ENCODE measurements at places on chromosomes 6 and 20.

GRCh38 chr6:130167655-130168054, 55.1 kb downstream of the SAMD3 start:
- DNase-seq = no peak

- no peak for DNase-seq
Observed at GRCh38 chr6:79010422-79010821, 67.6 kb downstream of the PHIP start.

GRCh38 chr6:53811746-53812145, 16.9 kb downstream of the LRRC1 start:
- no peak for DNase-seq

GRCh38 chr20:51481341-51481914, 61.1 kb downstream of the NFATC2 start:
- peak; percentile 60 for DNase-seq

DNA sequence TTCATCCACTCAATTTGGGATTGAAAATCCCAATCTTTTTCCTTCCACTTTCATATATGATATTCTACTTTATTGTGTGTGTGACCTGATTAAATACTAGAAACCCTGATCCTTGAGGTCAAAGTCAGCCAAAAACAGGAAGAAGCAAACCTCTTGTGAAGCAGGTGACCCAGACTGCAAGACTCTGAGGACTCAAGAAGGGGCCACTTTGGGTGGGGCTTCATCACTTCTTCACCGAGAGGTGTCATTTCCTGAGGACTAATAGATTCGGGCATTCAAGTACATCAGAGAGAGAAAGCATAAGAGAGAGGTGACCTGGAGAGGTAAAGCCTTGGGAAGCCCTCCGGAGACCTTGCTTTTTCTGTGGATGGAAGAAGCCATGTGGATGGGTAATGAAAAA, 129.0 kb downstream of the CFAP61 start:
- DNase-seq = no peak

DNA sequence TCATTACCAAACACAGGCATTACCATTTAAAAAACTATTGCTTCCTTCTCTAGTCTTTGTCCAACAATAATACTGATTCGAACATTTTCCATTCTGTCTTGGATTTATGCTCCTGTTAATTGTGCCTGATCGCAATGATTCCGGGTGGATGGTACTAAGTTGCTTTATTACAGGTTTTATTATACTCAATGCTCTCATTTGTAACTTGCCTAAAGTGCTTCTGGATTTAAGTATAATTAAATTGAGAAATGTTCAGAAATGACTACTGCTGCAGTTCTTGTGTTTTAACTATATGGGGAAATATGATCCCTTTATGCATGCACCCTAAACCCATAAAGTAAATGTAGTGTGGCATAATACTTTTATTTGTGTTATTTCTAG, 7.2 kb downstream of the TFAP2A start:
- no peak for DNase-seq

DNA sequence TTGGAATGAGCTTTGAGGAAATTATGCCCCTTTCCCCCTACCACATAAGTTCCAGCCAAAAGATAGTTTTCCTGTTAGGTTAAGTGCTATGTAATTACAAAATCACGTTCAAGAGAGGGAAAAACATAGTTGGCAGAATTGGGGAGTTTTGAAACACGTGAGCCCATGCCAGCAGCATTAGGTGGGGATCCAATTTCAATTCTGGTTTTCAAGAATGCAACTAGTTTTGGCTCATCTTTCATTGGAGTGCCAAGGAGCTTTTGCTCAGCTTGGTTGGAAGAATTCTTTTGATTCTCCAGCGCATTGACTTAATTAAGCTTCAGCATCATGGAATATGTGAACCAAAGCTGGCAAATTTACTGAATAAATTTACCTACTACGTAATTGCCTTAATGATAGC, 95.9 kb downstream of the SAMD5 start:
- DNase-seq = no peak

DNA sequence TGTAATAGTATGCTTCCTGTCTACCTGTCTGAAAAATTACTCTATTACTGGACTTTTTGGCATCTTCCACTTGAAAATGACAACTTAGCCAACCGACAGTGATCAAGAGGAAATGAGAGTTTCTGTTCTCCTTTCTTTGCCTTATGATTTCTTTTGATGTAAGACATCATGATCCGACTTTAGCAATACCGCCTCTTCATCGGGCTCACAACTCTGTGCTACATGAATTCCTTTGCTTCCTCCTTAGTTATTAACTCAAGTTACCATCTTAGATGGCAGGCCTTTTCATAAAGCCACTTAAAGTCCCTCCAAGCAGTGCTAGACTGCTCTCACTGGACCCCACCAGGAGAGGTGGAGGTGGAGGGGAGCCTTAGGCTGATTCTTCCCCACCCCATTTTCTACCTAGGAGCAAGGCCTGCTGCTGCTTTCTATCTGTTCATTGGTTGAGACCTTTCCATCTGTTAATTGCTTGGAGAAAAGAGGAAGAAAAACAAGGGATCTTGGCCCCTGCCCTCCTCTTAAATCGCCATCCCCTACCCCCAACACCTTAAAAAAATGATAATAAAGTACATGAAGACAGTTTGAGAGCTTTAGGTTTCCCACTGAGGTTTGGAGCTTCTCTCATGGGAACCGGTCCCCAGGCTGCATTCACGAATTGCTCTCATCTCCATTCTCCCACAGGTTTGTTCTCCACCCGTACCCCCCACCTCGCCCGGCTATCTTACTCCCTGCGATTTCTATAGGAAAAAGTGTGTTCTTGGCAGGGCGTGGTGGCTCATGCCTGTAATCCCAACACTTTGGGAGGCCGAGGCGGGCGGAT, 21.6 kb upstream of the MCM3 start:
- peak; percentile 38 for DNase-seq

- DNase-seq = no peak
Observed at GRCh38 chr6:2913621-2914317, 10.7 kb upstream of the SERPINB9 start.

DNA sequence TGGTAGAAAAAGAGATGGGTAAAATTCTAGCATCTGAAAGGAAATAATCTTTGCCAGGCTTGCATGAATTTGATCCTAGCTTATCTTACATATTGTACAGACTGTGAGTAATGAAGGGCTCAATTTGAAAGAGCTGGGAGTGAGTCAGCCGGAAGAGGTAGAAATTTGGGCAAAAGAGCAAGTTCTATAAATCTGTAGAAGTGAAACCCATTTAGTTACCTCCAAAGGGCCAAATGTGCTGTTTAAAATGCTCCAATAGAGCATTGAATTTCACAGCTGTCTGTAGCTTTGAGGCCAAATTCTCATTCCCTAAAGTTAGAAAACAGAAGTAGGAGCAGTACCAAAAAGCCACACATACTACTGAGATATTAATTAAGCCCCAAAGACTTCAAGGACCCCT, 466.1 kb downstream of the BTBD3 start:
- DNase-seq = no peak

DNA sequence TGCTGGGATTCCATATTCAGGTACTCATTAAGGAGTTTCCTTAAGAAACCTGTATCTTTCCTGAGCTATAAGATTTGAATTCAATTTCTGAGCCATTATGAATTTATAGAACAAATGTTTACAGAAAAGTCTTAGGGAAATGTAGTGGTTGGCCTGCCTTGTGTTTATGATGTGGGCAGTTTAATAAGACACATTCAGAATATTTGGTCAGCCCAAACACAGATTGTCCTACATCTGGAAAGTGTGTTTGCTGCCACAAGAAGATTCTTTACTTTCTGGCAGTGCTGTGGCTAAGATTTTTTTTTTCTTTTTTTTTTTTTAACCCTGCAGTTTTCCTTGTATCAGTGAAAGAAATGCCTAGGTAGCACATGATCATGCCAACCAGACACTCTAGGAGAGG, 15.2 kb downstream of the TBX18 start:
- DNase-seq = no peak

- no peak for DNase-seq
Observed at GRCh38 chr20:38894091-38894847, 31.9 kb upstream of the FAM83D start.

- DNase-seq = no peak
Observed at GRCh38 chr20:4608861-4609260, 112.8 kb upstream of the PRND start.

GRCh38 chr6:147903321-147903720, 394.8 kb downstream of the SAMD5 start:
- no peak for DNase-seq

GRCh38 chr6:123434186-123434585, 202.6 kb downstream of the TRDN start:
- no peak for DNase-seq

- no peak for DNase-seq
Observed at GRCh38 chr6:21781128-21781527, 187.6 kb downstream of the SOX4 start.

- no peak for DNase-seq
Observed at GRCh38 chr6:11008821-11009220, 35.3 kb downstream of the ELOVL2 start.

GRCh38 chr20:41318271-41318649, 729 bp upstream of the ZHX3 start:
- DNase-seq = no peak

DNA sequence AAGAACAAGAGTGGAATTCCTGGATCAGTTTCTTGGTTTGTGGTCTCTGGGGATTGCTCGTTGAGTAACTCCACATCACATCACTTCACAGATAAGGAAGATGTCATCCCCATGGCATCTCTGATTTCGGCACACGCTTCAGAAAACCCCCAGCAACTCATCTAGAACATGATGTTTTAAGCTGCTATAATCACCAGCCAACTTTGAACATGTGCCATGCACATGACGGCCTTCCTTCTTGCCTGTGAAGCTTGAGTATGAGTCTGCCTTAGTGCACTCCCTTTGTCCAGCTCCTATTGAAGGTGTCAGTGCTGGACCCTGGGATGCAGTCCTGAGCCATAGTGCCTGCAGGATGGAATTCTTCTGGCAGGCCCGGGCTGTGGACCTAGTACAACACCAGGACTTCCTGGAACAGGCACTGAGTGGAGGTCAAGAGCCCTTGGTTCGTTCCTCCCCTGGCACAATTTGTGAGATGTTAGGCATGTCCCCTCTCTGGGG, 231.5 kb upstream of the SUPT3H start:
- no peak for DNase-seq

DNA sequence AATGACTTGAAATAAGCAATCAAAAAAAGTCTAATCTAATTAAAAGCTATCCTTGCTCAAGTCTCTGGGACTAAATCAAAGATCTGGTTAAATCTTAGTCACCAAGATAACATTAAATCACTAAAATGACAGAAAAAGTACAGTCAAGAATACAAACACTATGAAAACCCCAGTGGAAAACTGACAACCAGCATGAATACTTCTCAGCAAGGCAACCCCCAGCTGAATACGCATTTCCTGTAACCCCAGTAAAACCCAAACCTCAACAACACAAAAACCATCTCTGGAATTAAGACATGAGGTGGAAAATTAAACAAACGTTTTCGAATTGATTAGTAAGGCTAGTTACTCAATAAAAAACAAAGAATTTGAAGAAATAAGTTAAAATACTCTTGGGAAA, 23.7 kb upstream of the ZC3H12D start:
- peak; percentile 56 for DNase-seq

GRCh38 chr6:105873799-105874198, 212.3 kb upstream of the PRDM1 start:
- DNase-seq = no peak

- DNase-seq = no peak
Observed at GRCh38 chr6:165861226-165861625, 198.2 kb upstream of the PDE10A start.

- no peak for DNase-seq
Observed at GRCh38 chr6:142702501-142703460, 242.2 kb downstream of the HIVEP2 start.

DNA sequence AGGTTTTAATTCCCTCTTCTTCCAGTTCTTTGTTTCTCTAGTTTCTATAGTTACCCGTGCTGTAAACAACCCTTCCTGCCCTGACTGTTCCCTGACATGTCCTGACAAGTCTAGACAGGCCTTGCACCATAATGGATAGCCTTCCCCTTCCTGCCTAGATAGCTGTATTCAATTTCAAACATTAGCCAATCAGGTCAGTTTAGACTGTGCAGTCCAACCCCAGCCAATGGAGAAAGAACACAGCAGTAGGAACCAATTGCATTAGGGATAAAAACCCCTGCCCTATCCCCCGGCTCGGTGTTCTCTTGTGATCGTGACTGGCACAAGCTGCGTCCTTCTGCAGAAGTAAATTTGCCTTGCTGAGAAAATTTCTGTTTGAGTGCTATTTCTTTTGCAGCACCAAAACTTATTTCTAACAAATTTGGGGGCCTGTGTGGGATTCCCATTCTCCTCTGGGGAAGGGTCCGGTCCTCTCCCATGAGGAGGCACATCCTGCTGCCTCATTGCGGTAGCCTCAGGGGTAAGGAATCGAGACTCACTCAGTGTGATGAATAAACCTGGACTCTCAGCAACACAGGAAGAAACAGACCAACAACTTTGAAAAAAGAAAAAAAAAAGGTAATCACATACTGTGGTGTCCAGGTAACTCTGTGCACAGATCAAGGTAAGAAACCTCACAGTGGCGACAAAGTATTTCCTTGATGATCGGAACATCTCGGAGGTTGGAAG, 248.7 kb upstream of the ECI2 start:
- DNase-seq = no peak

All from CD4-positive, alpha-beta T cell treated with Interleukin-6 for 4 hours (primary cell).